Endothelial cell (in vitro differentiated cells): ENCODE measurements at places on chromosomes 6 and 20.

- H3K4me1 ChIP-seq, result no peaks in the 10 kb centered on the region
- no peak overlapping the region for H3K4me3 ChIP-seq
- peaks cover 4% of the 10 kb centered on the region for H3K36me3 ChIP-seq
Observed at GRCh38 chr6:38068854-38069590, 249.5 kb downstream of the ZFAND3 start.

DNA sequence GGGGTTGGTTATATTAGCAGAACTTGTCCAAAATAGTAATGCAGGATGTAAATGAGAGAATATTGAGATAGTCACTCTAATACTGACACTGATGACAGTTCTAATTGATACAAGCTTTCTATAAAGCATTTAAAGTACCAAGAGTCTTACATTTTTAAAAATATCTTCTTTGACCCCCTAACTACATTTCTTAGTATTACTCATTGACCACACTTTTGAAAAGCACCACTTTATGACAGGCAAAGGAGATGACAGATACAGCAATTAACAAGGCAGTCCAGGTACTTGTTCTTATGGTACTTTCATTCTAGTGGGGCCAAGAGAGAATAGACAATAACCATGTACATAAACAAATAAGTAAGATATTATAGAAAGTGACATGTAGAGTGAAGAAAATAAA is 139.4 kb upstream of the EYA4 start:
- no peaks in the 10 kb centered on the region for H3K36me3 ChIP-seq
- peaks cover 17% of the 10 kb centered on the region for H3K4me1 ChIP-seq
- H3K27me3 ChIP-seq, result no peaks in the 10 kb centered on the region

DNA sequence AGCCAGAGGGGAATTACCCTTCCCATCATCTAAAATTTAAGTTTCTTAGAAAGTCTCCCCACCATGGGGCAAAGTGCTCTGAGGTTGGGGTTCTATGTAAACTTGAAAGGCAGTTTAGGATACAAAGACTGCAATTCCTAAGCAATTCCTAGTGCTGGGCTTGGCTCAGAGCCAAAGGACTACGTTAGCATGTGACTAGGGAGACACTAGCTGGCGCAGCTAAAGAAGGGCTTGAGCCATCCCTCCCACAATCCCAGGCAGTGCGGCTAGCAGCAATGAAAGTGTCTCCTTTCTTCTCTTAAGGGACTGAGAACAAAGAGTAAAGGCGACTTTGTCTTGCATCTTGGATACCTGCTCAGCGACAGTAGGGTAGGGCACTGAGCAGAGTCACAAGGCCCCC is 306.6 kb upstream of the FKBP1C start:
- no peak for DNase-seq
- H3K36me3 ChIP-seq, result no peaks in the 10 kb centered on the region
- H3K27ac ChIP-seq, result no peak overlapping the region

DNA sequence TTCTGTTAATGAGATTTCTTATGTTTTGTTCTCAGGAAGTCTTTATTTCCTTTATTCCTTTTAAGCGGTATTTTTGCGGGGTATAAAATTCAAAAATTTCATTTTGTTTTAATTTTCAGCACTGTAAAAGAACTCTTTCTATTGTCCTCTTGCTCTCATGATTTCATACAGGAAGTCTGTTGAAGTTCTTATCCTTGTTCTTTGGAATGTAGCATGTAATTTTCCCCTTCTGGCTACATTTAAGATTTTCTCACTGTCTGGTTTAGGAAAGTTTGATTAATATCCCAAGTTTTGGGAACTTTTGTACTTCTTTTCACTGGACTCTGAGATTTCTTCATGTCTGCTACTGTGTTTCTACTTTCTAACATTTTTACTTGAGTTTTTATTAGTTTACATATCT is 581.4 kb upstream of the GJE1 start:
- no peak overlapping the region for H3K4me3 ChIP-seq
- H3K27ac ChIP-seq, result no peak overlapping the region
- H3K4me1 ChIP-seq, result no peaks in the 10 kb centered on the region
- no peaks in the 10 kb centered on the region for H3K36me3 ChIP-seq
- DNase-seq, result no peak

GRCh38 chr6:119768201-119768600 is 418.6 kb upstream of the MAN1A1 start:
- H3K27ac ChIP-seq, result no peak overlapping the region
- H3K4me1 ChIP-seq, result peaks cover 5% of the 10 kb centered on the region
- peaks cover 3% of the 10 kb centered on the region for H3K36me3 ChIP-seq
- peaks cover 3% of the 10 kb centered on the region for H3K27me3 ChIP-seq
- no peak for DNase-seq

- H3K27ac ChIP-seq, result no peak overlapping the region
- no peaks in the 10 kb centered on the region for H3K36me3 ChIP-seq
- H3K27me3 ChIP-seq, result no peaks in the 10 kb centered on the region
- H3K4me3 ChIP-seq, result no peak overlapping the region
Observed at GRCh38 chr6:148907573-148907972, 160.7 kb downstream of the UST start.

- H3K27me3 ChIP-seq, result peaks cover 1% of the 10 kb centered on the region
- no peaks in the 10 kb centered on the region for H3K36me3 ChIP-seq
- H3K4me3 ChIP-seq, result peak overlapping the region; percentile 97
- peaks cover 15% of the 10 kb centered on the region for H3K4me1 ChIP-seq
- peak; percentile 52 for DNase-seq
Observed at GRCh38 chr6:35258858-35259193, 709 bp upstream of the ZNF76 start.

DNA sequence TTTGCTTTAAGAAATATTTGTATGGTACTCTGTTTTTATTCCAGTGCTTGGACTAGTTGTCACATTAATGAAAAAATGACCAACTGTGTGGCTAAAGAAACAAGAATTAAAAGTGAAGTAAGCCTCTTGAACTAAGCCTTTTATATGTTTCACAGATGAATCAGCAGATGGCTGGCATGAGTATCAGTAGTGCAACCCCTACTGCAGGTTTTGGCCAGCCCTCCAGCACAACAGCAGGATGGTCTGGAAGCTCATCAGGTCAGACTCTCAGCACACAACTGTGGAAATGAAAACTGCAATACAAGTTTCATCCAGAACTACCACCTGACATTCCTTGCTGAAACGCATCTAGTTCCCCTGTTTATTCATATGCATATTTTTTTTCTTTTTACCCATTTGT is 96.8 kb downstream of the B3GAT2 start:
- peaks cover 5% of the 10 kb centered on the region for H3K36me3 ChIP-seq
- no peak overlapping the region for H3K4me3 ChIP-seq
- H3K27me3 ChIP-seq, result no peaks in the 10 kb centered on the region

- no peak overlapping the region for H3K4me3 ChIP-seq
- peaks cover 4% of the 10 kb centered on the region for H3K27me3 ChIP-seq
- no peaks in the 10 kb centered on the region for H3K4me1 ChIP-seq
- H3K27ac ChIP-seq, result no peak overlapping the region
- H3K36me3 ChIP-seq, result peaks cover 6% of the 10 kb centered on the region
- DNase-seq, result no peak
Observed at GRCh38 chr20:2859330-2860121, 13.8 kb upstream of the PTPRA start.

GRCh38 chr6:23114812-23115504 is 545.6 kb downstream of the HDGFL1 start:
- no peak for DNase-seq
- no peak overlapping the region for H3K27ac ChIP-seq
- peaks cover 8% of the 10 kb centered on the region for H3K36me3 ChIP-seq

- no peak overlapping the region for H3K4me3 ChIP-seq
- DNase-seq, result no peak
- H3K36me3 ChIP-seq, result no peaks in the 10 kb centered on the region
- no peak overlapping the region for H3K27ac ChIP-seq
- no peaks in the 10 kb centered on the region for H3K27me3 ChIP-seq
- peaks cover 4% of the 10 kb centered on the region for H3K4me1 ChIP-seq
Observed at GRCh38 chr20:45016089-45016671, 49.9 kb downstream of the STK4 start.

DNA sequence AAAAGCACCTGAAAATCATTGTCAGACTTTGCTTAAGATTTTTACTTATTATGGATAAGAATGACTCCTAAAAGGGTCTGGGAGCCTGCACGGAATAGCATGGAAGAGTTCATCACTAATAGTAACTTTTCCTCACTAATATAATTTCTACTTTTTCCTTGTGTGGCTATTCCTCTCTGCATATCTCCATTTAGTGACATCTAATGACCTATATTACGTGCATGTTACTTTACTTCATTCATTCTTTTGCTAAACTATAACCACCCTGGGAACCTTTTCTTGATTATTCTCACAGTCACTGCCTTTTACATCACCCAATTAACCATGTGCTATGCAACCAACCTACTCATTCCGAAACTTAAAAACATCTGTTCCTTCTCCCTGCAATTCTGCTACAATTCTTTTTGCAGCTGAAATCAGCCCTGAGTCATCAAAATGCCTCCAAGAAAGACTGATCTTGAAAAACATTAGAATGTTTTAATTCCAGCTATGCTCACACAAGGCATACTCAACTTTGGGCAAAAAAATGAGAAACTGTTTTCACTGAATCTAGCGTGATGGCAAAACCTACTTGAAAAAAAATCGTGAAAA is 313.3 kb downstream of the RNGTT start:
- H3K36me3 ChIP-seq, result no peaks in the 10 kb centered on the region
- no peaks in the 10 kb centered on the region for H3K27me3 ChIP-seq
- H3K4me1 ChIP-seq, result no peaks in the 10 kb centered on the region

DNA sequence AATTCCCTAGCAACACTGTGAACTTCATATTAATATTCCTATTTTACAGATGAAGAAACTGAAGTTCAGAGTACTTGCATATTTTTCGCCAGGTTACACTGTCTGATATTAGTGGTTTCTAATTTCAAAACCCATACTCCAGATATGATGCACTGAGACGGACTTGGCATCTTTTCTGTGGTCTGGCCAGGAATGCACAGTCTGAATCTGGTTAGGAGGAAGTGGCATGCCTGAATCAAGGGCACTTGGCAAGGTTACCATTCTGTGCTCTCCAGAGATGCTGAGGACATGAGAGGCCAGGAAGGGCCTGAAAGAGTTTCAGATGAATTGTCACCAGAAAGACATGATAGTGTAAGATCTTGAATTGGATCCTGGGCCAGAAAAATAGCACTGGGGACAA is 150.1 kb downstream of the HAO1 start:
- no peaks in the 10 kb centered on the region for H3K4me1 ChIP-seq
- no peaks in the 10 kb centered on the region for H3K36me3 ChIP-seq
- H3K27ac ChIP-seq, result no peak overlapping the region
- H3K4me3 ChIP-seq, result no peak overlapping the region
- no peak for DNase-seq

GRCh38 chr20:51985013-51985415 is 182.7 kb upstream of the SALL4 start:
- H3K4me1 ChIP-seq, result peaks cover 8% of the 10 kb centered on the region
- no peaks in the 10 kb centered on the region for H3K36me3 ChIP-seq
- no peak for DNase-seq
- H3K27me3 ChIP-seq, result no peaks in the 10 kb centered on the region

DNA sequence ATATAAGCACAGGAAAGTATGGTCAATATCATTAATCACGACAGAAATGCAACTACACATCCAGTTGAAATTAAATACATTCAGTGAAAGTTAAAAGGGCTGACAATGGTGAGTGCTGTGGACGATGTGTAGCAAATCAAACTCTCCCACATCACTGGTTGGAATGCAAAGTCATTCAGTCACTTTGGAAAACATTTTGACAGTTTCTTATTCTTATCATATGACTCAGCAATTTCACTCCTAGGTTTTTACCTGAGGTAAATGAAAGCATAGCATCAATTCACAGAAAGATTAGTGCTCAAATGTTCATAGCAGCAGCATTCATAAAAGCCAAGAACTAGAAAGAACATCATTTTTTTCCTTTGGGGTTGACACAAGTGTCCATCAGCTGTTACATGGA is 28.6 kb upstream of the SAMD5 start:
- peaks cover 7% of the 10 kb centered on the region for H3K4me1 ChIP-seq
- H3K36me3 ChIP-seq, result peaks cover 4% of the 10 kb centered on the region
- peaks cover 2% of the 10 kb centered on the region for H3K27me3 ChIP-seq
- H3K4me3 ChIP-seq, result no peak overlapping the region
- no peak for DNase-seq

- no peaks in the 10 kb centered on the region for H3K36me3 ChIP-seq
- DNase-seq, result no peak
- H3K27me3 ChIP-seq, result no peaks in the 10 kb centered on the region
- H3K4me3 ChIP-seq, result no peak overlapping the region
- no peak overlapping the region for H3K27ac ChIP-seq
Observed at GRCh38 chr6:68958327-68958726, 323.2 kb downstream of the ADGRB3 start.

- DNase-seq, result no peak
- no peaks in the 10 kb centered on the region for H3K4me1 ChIP-seq
- H3K27me3 ChIP-seq, result no peaks in the 10 kb centered on the region
Observed at GRCh38 chr20:7744411-7744810, 195.8 kb downstream of the HAO1 start.

DNA sequence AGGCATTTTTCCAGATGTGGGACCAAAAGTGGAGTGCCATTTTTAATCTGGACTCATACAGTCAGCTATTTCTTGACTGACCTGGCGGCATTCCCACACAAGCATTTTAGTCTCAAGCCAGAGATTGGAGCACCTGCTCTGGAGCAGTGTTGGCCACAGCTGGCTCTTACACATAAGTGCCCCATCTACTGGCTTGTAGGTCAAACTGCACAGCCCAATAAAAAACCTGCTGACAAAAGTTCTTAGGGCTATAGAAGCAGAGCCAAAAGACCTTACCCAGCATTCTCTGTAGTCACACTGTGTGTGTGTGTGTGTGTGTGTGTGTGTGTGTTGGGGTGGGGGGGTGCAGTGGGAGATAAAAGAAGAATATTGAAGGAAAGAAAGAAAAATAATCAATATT is 38.6 kb upstream of the SENP6 start:
- H3K4me3 ChIP-seq, result no peak overlapping the region
- H3K27me3 ChIP-seq, result no peaks in the 10 kb centered on the region
- H3K27ac ChIP-seq, result no peak overlapping the region
- H3K36me3 ChIP-seq, result peaks cover 3% of the 10 kb centered on the region
- no peak for DNase-seq

- H3K36me3 ChIP-seq, result no peaks in the 10 kb centered on the region
- DNase-seq, result no peak
- H3K27ac ChIP-seq, result no peak overlapping the region
- peaks cover 7% of the 10 kb centered on the region for H3K27me3 ChIP-seq
- peaks cover 6% of the 10 kb centered on the region for H3K4me1 ChIP-seq
Observed at GRCh38 chr6:30172681-30173080, 9.3 kb downstream of the TRIM15 start.

DNA sequence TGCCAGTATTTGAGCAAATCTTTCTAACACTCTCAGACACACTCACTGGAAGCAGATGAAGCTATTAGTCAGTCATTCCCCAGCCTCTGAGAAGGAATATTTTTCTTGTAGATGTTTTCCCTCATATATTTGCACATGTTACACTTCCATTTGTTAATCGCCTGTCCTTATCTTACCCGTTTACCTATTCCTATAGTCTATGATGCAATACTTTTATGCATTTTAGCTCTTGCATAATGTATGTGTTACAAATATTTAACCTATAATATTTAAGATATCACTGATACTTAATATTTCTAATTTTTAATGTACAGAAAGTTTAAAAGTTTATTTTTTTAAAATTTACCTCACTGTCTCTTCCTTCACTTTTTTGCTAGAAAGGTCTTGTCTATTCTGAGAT is 71.9 kb downstream of the PCSK2 start:
- no peaks in the 10 kb centered on the region for H3K36me3 ChIP-seq
- no peak overlapping the region for H3K4me3 ChIP-seq
- H3K4me1 ChIP-seq, result no peaks in the 10 kb centered on the region
